ENCODE measurements at places on chromosomes 7 and 10.
A peak's percentile ranks its signal among the peaks of the same experiment; 100 is the strongest.

DNA sequence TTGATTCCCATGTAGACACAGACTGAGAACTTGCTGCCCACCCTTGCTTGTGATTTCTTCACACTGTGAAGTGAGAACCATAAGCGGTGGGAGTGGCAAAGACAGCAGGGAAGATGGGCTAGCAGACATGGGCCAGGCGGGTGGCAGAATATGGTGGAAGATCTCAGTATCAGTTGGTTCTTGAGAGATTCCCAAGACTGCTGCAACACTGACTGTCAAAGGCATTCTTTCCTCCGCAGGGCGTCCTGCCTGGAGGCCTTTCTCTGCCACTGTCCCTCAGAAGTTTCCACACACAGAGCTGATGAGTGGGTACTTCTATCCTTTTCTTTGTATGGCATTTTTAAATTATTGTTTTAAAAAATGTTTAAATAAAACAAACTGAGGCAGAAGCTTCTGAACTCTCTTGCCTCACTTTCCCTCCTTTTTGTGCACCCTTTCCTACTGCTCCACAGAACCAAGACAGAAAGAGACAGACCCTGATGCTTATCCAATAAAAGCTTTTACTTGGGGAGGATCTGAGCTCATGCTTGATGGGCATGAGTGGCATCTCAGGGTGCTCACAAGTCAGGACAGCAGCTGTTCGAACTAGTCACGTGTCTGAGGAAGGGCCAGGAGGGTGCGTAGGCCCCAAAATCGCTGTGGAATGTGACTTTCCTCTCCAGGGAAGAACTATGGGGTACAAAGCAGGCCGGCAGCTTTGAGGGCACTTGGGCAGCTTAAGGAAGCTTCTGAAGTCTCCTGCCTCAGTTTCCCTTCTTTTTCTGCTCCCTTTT lies 104.7 kb upstream of the PCGF5 start:
- DNase-seq, result no peak

DNA sequence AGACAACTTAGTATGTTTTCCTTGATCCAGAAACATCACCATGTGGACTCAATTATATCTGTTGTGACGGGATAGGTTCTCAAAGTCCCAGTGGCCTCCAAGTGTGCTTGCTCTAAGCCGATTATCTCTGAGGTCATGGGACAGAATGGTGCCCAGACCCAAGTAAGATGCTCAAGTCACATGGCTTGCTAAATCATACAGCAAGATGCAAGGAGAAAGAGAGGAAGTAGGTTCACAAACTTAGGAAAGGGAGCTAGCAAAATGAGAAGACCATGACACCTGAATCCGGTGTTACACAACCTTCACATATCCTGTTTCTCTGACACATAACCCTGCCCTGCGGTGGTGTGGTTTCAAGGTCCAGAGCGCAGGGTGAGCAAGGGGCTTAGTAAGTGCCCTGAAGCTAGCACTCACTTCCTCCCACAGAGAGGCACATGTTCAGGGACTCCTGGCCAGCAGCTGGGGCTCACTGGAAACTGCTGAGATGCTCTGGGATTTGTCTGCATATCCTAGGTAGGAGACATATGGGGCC lies 590.9 kb upstream of the ANKRD30A start:
- DNase-seq, result no peak

DNA sequence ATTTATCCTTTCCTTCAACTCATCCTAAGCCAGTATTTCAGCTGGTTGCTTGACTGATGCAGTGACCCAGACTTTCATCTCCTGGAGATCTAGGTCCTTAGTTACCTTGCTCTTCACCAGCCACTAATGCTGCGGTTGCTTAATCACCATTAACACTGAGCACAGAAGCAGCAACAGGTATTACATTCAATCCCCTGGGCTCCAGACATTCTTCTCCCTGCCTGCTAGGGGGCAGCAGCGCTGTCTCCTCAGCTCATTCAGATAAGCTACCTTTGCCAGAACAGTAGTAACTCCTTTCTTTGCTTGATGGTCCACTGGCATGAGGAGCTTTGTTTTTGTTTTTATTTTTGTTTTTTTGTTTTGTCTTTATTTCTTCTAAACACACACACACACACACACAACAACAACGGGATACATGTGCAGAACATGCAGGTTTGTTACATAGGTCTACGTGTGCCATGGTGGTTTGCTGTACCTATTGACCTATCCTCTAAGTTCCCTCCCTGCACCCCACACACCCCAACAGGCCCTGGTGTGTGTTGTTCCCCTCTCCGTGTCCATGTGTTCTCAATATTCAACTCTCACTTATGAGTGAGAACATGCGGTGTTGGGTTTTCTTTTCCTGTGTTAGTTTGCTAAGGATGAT lies 1043.2 kb upstream of the C7orf33 start:
- DNase-seq, result no peak

DNA sequence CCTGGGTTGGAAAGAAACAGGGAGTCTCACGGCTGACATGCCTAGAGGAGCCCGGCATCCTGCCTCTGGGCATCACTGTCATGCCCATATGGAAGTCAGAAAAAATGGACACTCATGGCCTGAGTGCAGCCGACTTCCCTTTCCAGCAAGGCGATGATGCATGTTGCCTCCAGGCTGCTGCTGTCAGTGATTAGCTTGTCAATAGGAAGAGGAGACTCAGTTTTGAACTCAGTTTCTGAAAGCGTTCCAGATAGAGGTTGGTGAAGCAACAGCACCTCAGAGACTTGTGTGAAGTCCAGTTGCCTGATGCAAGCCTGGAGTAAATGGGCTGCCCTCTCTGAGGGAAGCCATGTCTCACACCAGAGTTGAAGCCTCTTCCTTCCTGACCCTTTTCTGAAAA lies 148.4 kb downstream of the TPST1 start:
- no peak for DNase-seq

GRCh38 chr10:16967866-16968415 lies 150.7 kb upstream of the RSU1 start:
- DNase-seq, result no peak

DNA sequence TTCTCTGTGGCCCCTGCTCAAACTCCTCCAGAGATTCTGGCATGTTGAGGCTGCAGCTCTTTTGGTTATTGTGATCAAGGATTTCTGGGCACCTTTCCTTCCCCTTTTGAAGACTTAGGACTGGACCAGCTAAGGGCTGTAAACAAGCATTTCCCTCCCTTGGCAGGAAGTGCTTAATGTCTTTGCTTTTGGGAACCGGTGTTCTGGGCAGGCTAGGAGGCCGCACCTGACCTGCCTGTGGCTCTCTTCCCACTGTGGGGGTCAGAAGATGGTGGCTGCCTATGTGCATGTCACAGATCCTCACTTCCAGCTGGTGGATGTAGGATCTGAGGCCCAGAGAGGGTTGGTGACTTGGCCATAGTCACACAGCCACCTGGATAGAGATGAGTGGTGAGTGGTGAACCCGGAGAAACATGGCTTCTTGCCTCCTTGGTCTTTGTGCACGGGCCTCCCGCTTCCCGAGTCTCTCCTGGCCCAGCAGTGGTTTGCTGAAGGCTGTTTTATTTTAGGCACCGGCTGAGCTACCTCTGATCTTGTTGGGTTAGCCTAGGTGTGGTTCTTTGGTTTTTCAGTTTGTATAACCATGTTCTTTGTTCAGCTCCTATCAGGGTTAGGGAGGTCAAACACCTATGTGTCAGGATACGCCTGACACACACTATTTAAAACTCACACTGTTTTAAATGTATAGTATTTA lies 82.0 kb downstream of the GRK5 start:
- no peak for DNase-seq

DNA sequence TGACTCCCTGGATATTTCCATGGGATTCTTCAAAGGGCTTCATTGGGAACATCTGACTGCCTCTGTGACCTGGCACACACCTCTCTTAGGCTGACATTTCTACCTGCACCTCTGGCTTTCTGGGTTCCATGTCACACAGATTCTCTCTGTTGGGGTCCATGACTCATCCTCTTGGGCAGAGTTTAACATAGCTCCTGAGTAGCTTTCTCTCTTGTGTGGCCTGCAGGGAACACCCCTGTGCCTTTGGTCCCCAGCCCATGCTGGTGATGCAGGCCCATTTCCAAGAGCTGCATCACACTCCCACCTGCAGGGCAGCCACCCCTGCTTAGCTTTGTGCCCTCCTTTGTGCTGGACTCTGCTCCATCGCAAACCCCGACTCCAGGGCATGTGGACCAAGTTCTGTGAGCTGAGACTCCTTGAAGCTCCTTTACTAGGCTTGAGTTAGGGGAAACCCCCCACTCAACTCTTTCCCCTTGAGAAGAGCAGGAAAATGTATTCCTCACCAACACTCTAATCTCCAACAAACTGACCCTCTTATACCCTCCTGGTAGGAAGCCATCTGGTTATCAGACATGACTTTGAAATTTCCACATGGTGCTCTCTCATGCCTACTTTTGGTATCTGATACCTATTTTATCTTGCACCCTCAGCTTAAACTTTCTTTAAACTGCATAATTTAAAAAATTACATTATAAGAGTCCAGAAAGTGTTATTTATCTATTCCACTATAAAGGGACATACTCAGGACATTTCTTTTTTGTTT lies 93.3 kb downstream of the ZNF777 start:
- DNase-seq, result no peak

GRCh38 chr7:45220846-45221618 lies 63.4 kb downstream of the RAMP3 start:
- no peak for DNase-seq

DNA sequence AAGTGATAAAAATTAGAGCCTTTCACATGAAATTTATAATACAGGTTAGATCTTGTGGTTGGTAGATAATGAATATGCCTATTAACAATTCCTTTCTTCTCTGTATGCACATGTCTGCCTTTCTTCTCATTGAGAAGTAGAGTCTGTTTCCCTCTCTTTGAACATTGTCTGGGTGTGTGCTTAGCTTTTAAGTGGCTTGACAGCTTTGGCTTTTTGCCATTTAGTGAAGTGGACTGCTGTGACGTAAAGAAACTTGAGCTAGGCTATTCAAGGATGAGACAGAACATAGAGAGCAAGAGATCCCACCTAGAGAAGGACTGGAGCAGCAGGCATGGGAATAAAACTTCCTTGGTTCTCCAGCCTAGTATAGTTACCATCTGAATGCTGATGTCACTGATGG lies 996.7 kb upstream of the CELF2 start:
- DNase-seq, result no peak

- no peak for DNase-seq
Observed at GRCh38 chr10:48550071-48550691, 54.7 kb downstream of the ARHGAP22 start.

GRCh38 chr10:104638861-104639589 lies 2.1 kb upstream of the SORCS3 start:
- DNase-seq, result no peak

DNA sequence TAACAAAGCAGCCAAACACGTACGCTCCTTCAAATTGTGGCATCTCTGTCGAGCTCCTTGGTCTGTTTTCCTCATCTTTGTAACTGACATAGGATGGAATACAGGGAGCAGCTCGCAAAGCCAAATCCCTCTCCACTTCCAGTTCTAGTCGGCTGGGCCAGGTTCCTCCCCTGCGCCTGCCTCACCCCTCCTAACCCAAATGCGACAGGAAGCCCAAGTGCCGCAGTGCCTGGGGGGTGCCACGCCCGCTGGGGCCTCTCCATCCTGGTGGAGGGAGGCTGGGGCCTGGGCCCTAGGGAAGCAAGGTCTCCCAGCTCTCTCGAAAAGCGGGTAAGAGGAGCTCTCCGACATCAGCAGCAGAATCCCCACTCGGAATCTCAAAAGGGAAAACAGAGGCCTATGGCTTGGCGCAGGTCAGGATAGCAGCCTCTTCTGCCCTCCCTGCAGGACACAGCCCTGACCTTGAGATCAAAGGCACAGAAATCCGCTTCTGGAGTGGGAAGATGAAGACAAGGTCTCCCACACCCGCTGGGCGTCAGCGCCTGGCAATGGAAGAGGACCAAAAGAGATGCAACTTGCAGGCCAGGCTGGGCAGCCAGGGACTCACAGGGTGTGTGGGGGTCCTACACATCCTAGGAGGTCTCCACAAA lies 165.8 kb downstream of the NRF1 start:
- no peak for DNase-seq

DNA sequence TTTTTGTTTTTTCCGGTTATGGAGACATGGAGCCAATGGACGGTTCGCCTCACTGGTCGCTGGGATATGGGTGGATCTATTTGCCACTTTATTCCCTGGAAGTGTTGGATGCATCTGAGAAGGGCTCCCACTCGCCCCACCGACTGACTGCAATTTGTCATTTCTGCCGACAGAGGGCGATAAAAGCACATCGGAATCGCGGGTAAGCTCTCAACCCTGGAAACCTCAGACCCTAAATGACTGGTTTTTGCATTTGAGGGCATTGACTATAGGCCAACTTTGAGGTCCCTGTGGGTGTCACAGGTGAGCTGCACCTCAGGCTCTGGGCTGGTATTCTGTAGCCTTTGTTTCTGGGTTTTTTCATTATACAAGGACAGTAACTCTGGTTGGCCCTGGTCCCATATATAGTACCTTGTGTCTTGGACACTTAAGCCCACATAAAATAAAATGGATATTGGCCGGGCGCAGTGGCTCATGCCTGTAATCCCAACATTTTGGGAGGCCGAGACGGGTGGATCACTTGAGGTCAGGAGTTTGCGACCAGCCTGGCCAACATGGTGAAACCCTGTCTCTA lies 11.9 kb upstream of the OPALIN start:
- no peak for DNase-seq

GRCh38 chr7:116918704-116919103 lies 34.6 kb upstream of the ST7 start:
- DNase-seq, result no peak

DNA sequence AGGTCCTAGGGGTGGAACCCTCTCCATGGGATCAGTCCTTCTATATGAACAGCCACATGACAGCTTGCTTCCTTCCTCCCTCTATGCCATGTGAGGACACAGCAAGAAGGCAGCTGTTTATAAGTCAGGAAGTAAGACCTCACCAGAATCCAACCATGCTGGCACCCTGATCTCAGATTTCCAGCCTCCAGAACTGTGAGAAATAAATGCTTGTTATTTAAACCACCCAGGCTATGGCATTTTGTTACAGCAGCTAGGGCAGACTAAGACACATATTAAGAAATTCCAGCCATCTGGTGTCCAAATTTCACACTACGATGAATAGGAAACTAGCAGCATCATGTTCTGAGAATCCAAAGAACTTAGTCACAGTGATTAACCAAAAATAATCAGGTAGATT lies 140.1 kb downstream of the ZFAND4 start:
- no peak for DNase-seq

GRCh38 chr10:9238041-9238440 lies 1183.6 kb downstream of the GATA3 start:
- peak; percentile 61 for DNase-seq

Data from ureter (tissue), 1 donor.